Activated T-cell treated with anti-CD3 and anti-CD28 coated beads for 24 hours (primary cell): ENCODE measurements at places on chromosomes 12 and 14.

- DNase-seq, result no peak
Measured at GRCh38 chr14:32004300-32004699, 72.8 kb upstream of the ARHGAP5 start.

DNA sequence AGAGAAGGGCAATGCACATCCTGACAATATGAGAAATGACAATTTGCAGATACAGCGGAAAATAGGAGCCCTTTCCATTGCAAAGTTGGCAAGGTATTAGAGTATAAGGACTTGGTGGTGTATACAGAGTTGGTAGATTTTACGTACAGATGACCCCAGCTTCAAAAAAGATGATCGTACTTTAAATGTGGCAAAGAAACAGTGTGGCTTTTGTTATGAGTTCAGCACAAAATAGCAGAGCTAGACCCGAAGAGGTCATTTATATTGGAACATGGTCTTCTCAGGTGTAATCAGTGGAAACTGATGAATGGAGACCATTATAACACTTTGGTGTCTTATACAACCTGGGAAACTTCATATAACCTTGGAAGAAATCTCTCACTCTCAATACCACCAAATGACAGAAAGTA is 2.3 kb downstream of the CLEC2B start:
- DNase-seq, result no peak

- DNase-seq, result no peak
Measured at GRCh38 chr14:69827560-69827959, 30.5 kb upstream of the SLC10A1 start.

DNA sequence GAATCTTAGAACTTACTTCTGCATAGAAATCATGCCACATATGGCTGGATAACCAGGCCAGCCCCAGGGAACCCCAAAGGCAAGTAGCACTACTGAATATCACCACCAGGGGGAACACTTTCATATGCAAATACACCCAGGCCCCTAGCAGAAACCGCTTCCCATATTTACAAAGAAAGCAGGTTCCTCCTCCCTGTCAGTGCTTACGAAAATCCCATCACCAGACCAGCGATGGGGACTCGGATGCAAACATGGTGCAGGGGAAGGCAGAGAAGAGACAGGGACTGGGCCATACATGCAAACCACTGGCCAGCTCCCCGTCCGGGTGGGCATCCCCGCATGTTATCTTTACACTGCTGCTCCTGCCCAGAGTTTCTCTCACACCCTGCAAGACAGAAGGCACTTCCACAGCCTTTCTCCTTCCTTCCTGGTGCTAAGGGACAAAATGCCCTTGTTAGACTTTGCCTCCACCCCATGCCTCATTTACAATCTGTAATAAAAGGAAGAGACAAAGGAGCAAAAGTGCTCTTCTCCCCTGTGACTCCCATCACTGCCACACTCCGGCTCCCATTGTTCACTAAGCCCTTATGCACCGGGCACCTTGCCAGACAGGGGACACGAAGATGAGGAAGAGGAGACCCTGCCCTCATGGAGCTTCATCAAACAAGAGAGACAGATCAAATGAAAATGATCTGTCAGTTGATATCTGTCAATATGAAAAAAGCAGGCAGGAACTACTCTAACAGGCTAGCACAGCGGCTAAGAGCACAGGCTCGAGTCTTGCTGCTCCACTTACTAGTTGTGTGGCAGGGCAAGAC is 62.3 kb downstream of the PTPN21 start:
- peak; percentile 51 for DNase-seq

- DNase-seq, result no peak
Measured at GRCh38 chr12:21934173-21934572, 7.1 kb downstream of the ABCC9 start.

GRCh38 chr14:61130512-61131260 is 149.6 kb downstream of the SLC38A6 start:
- DNase-seq, result no peak

GRCh38 chr14:21089271-21089670 is 9.2 kb downstream of the ZNF219 start:
- DNase-seq, result no peak

DNA sequence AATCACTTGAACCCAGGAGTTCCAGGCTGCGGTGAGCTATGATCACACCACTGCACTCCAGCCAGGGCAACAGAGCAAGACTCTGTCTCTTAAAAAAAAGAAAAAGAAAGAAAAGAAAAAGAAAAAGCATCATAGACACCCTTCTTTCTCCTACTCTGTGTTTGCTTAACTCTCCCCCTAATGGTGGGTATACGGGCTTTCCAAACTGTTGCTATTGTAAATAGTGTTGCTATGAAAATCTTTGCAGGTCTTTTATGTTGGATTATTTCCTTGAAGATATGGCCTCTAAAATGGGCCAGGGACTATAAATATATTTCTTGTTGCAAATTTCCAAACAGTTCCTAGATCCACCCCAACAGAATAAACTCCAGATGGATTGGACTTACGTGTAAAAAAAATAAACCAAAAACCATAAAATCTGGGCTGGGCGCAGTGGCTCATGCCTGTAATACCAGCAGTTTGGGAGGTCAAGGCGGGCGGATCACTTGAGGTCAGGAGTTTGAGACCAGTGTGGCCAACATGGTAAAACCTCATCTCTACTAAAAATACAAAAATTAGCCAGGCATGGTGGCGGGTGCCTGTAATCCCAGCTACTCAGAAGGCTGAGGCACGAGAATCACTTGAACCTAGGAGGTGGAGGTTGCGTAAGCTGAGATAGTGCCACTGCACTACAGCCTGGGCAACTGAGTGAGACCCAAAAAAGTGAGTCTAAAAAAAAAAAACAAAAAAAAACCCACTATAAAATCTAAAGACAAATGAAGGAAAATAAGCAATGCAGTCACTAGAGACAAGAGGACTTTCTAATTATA is 25.9 kb downstream of the NFKBIA start:
- no peak for DNase-seq

DNA sequence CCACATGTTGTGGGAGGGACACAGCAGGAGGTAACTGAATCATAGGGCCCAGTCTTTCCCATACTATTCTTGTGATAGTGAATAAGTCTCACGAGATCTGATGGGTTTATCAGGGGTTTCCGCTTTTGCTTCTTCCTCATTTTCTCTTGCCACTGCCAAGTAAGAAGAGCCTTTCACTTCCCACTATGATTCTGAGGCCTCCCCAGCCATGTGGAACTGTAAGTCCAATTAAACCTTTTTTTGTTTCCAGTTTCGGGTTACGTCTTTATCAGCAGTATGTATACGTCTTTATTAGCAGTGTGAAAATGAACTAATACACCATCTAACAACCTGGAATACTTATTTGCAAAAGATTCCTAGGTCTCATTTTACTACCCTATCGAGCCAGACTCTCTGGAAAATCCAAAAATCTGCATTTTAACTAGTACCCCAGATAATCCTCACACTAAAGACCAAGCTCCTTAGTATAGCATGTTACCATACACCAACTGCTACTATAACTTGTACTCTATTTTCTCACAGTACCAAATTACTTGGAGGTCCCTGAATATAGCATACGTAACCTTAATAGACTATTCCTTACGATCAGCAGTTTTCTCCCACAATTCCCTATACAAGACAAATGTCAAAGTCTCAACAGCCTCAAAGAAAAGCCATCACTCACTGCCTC is 11.5 kb downstream of the GTF2A1 start:
- no peak for DNase-seq

DNA sequence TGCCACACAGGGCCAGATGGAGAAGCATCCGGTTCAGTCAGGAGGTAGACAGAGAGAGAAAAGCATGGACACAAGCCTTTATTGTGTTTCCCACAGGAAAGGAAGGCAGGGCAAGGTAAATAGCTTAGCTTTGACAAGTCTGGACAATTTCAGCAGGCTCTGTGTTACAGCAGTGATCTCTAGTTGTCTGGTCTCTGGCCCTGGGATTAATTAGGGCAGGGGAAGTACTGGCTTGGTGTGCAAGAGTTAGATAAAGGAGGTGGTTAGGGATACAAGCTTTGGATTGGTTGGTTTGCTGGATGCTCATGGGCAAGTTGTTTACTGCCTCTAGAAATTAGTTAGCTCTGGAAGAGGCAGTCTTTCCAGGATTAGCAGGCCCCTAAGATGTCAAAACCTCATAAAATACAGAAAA is 15.1 kb upstream of the NGDN start:
- no peak for DNase-seq

DNA sequence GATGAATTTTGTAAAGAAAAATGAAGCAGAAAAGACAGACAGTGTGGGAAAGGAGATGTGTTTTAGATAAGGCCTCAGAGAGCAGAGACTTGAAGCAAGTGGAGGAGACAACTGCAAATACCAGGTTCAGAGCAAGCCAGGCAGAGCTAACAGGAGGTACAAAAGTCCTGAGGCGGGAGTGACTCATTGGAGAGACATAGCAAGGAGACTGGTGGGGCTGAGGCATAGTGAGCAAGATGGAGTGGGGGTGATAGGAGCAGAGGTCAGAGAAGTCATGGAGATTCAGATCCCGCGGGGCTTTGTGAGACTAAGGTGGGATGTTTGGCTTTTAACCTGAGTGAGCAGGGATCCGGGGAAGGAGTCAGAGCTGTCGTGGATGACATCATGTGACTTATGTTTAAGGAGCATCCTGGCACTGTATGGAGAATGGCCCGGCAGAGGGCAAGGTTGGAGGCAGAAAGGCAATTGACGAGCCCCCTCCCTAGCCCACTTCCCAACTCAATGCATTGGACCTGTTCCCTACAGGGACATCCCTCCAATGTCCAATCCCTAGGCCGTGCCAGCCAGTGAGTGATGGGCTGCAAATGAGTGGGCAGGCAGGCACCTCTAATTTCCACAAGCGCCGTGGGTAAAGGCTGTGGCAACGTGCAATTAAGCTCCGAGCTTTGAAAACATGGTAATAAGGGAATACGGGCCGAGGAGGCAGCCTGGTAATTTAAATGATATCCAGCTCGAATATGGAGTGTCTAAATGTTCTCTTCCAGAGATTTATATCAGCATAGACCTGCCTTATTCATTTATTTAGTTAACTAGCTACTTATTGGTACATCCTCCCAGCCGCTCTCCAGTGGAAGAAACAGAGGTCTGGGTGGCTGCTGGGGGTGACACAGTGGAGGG is 206.8 kb upstream of the LHX5 start:
- no peak for DNase-seq

- no peak for DNase-seq
Measured at GRCh38 chr14:22685467-22685866, 41.3 kb upstream of the OR6J1 start.

DNA sequence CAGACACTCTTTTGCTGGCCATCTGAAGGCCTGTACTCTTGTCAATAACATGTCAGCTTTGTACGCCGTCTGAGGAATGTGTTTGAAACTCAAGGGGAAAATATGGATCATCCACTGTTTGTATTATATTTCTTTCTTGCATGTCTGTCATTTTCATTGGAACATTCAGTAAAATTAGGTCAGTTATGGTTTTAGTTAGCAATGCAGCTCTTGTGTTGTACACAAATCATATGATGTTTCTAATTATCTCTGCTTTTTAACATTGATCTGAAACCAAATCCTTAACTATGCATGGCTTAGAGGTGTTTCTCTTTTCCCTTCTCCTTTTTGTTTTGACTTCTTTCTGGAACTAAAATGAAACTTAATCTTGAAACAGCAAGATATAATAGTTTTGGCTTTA is 333.6 kb upstream of the PRICKLE1 start:
- no peak for DNase-seq

DNA sequence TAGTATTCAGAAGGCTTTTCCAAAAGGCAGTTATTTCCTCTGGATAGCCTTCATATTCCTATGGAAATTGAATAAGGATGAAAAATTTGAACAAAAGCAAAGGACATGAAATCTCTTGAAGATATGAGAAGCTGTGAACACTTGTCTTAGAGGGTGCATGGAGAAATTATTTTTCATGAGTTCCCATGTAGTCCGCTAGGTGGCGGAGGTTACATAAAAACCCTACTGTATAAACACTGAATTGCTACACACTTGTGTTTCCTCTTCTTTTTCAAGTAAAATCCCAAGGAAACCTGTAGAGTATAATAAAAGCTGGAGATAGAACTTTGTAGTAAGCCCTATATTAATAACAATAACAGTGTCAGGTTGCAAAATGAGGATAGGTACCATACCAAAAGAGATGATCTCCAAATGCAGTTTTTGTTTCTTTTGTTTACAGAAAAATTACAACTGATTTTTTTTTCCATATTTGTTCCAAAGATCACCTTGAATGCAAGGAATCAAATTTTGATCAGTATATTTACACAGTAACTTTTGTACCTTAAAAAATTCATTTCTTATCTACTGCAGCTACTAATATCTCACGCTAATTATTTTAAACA is 37.8 kb upstream of the OR4E1 start:
- peak; percentile 21 for DNase-seq

GRCh38 chr12:117622087-117622486 is 260.7 kb upstream of the NOS1 start:
- no peak for DNase-seq
